ENCODE measurements at places on chromosomes 7 and 10. TPM values are rescaled to one million over a fixed set of nuclear protein-coding genes. Genes with fewer than 3 reads are reported as not detected.

DNA sequence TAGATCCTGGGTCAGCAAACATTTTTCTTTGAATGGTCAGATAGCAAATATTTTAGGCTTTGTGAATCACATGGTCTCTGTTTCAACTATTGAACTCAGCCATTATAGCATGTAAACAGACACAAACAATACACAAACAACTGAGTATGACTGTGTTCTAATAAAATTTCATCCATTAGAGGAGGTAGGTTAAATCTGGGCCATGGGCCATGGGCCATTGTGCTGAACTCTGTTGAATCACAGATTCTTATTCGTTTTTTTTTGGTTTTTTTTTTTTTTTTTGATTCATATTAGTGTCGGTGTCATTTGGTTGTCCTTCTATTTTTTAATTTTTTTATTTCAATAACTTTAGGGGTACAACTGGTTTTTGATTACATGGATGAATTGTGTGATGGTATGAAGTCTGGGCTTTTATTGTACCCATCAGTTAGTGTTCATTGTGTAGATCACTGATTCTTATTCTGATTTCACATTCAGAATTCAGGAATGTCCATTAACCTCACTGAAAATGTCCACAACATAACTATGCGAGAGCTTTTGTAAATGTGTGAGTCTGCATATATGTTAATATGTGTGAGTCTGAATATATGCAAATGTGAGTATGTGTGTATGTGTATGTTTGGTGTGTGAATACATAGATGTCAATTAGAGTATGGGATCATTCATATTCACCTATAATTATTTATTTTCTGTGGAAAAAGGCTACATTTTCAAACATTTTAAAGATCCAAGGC, 443.7 kb upstream of the GRM3 start:
- no peaks in the 10 kb centered on the region for H3K36me3 ChIP-seq
- H3K4me1 ChIP-seq, result no peaks in the 10 kb centered on the region
- no peak for DNase-seq

The FOXI2 gene
- not detected for total RNA-seq

- H3K4me3 ChIP-seq, result no peak overlapping the region
- no peaks in the 10 kb centered on the region for H3K4me1 ChIP-seq
- no peaks in the 10 kb centered on the region for H3K27me3 ChIP-seq
- H3K36me3 ChIP-seq, result no peaks in the 10 kb centered on the region
Observed at GRCh38 chr7:51778121-51778520, 461.5 kb upstream of the COBL start.

- no peak overlapping the region for H3K27ac ChIP-seq
- H3K4me3 ChIP-seq, result no peak overlapping the region
- H3K4me1 ChIP-seq, result peaks cover 4% of the 10 kb centered on the region
- DNase-seq, result no peak
Observed at GRCh38 chr10:126470991-126471390, 82.7 kb upstream of the ADAM12 start.

GRCh38 chr10:102341038-102341688, 54.3 kb upstream of the NFKB2 start:
- DNase-seq, result no peak
- no peaks in the 10 kb centered on the region for H3K27me3 ChIP-seq
- no peak overlapping the region for H3K27ac ChIP-seq
- peaks cover 2% of the 10 kb centered on the region for H3K36me3 ChIP-seq

- H3K36me3 ChIP-seq, result no peaks in the 10 kb centered on the region
- DNase-seq, result no peak
- no peak overlapping the region for H3K4me3 ChIP-seq
- no peak overlapping the region for H3K27ac ChIP-seq
- H3K4me1 ChIP-seq, result no peaks in the 10 kb centered on the region
Observed at GRCh38 chr7:47188136-47188535, 393.8 kb downstream of the TNS3 start.

The CALN1 gene
- total RNA-seq, result not detected

The PRSS2 gene
- not detected for total RNA-seq

The WNT8B gene
- not detected for total RNA-seq

DNA sequence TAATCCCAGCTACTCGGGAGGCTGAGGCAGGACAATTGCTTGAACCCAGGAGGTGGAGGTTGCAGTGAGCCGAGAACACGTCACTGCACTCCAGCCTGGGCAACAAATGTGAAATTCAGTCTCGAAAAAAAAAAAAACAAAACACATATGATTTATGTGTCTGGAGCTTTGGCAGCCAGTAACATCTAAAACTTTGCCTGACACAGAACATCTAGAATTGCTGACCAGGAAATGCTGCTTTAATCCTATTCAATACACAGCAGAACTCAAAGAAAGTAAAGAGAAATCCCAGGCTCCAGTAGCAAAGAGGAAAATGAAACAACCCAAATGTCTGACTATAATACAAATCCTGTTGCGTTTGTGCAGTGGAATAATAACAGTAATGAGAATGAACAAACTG, 4.5 kb upstream of the CCDC6 start:
- H3K4me1 ChIP-seq, result peaks cover 27% of the 10 kb centered on the region
- peaks cover 3% of the 10 kb centered on the region for H3K27me3 ChIP-seq
- DNase-seq, result no peak
- no peak overlapping the region for H3K4me3 ChIP-seq
- no peak overlapping the region for H3K27ac ChIP-seq

- no peaks in the 10 kb centered on the region for H3K4me1 ChIP-seq
- H3K36me3 ChIP-seq, result peaks cover 12% of the 10 kb centered on the region
- no peak overlapping the region for H3K27ac ChIP-seq
- DNase-seq, result no peak
Observed at GRCh38 chr7:96127746-96128145, 194.2 kb downstream of the SLC25A13 start.

The ZSCAN25 gene
- total RNA-seq, result 30.1 TPM

The ATE1 gene
- total RNA-seq, result 24.6 TPM

DNA sequence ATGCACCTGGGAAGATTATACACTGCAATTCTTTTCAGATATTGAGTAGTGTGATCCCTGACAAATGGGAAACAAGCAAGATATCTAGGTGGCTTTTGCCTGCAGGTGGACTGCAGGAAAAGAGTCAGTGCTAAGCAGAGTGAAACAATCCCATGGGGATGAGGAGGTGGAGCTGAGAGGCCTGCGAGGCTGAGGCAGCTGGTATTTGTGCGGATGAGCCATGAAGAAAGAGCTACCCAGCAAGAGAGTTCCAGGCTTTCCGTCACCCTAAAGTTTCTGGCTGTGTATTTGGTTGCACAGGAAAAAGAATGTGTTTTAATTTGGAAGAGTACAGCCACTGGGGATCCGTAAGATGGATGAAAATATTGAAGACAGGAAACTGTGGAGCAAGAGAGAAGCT, 714.1 kb upstream of the COBL start:
- no peak overlapping the region for H3K27ac ChIP-seq
- no peaks in the 10 kb centered on the region for H3K4me1 ChIP-seq
- no peak overlapping the region for H3K4me3 ChIP-seq

DNA sequence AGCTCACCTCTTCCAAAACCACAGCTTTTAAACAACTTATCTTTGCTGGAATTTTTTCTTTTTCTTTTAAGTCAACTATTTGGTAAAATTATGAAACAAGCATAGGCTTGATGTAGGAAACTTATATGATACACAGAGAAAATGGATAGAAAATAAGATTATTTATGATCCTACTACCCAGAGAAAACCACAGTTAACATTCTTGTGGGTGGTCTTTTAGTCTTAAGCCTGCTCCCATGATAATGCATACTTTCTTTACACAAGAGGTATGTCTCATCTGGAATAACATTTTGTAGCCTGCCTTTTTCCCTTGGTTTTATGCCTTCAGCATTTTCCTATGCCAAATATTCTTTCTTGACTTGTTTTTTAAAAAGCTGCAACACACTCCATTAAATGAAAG, 21.4 kb downstream of the PLPP4 start:
- H3K27ac ChIP-seq, result no peak overlapping the region
- peaks cover 5% of the 10 kb centered on the region for H3K27me3 ChIP-seq
- DNase-seq, result no peak
- H3K4me3 ChIP-seq, result no peak overlapping the region

The AVPI1 gene
- total RNA-seq, result 3.1 TPM

- H3K4me1 ChIP-seq, result no peaks in the 10 kb centered on the region
- no peak overlapping the region for H3K27ac ChIP-seq
- H3K36me3 ChIP-seq, result no peaks in the 10 kb centered on the region
- peaks cover 6% of the 10 kb centered on the region for H3K27me3 ChIP-seq
- no peak overlapping the region for H3K4me3 ChIP-seq
Observed at GRCh38 chr10:43959364-43960134, 310.9 kb upstream of the ZNF32 start.

The NKX1-2 gene
- not detected for total RNA-seq

DNA sequence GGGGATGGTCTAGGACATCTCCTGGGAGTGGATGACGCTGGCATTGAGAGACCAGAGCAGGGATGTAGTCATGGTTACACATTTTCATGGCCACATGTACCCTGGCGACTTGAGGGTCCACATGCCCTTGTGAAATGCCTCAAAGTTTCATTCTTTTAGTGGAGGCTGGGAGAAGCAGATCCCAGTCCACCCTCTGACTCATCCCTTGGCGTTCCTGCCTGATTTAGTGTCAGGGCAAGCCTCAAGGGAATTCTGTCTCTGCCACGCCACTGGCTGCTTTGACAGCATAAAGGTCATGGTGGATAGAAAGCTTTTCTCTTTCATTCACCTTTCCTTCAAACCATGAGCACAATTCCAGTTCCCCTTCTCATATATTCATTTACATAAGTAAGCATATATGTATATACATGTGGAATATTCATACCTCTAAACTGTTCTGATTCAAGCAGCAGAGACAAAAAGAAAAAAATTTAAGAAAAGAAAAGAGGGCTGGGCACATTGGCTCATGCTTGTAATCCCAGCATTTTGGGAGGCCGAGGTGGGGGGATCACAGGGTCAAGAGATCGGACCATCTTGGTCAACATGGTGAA, 21.8 kb upstream of the KIF5B start:
- no peak for DNase-seq
- H3K4me3 ChIP-seq, result no peak overlapping the region

DNA sequence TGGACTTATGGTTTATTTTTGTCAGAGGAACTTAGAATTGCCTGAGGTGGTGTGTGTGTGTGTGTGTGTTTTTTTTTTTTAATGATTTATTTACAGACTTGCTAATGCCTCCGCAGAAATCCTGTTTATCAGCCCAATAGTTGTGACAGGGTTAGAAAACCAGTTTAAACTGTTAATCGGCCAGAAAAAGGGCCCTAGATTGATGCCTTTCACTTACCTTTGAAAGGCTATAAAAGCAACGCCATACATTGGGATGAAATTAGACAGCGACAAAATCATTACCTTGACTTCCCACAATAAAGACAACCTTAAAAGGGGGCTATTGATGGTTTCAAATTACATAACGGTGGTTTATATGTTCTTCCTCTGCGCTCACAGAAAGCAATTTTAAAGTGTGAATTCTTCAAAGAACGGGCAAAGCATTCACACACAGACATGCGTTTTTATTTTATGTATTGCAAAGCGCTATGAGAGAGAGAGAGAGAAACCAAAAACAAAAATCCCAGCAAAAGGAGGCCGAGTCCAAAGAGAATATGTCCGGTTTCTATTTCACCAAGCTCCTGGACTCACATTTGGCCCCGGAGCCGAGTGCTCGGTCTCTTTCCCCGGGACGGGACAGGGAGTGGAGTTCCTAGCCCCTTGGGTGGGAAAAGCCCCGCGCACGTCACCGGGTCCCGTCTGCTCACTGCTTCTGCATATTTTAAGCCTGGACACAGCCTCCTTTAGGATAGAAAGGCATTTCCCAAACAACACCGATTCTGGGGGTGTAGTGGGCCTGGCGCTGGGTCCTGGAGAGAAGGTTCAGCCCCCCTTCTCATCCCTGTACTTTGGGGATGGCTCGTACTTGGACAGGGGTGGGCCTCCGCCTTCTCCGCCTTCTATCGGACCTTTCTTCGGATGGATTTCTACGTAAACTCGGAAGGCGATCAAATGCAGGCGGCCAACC, 26.8 kb upstream of the VAX1 start:
- H3K36me3 ChIP-seq, result no peaks in the 10 kb centered on the region
- no peak overlapping the region for H3K27ac ChIP-seq
- no peak overlapping the region for H3K4me3 ChIP-seq
- no peak for DNase-seq
- peaks cover 95% of the 10 kb centered on the region for H3K27me3 ChIP-seq
- peaks cover 39% of the 10 kb centered on the region for H3K4me1 ChIP-seq

GRCh38 chr7:90709501-90710465, 113.7 kb downstream of the CDK14 start:
- peaks cover 2% of the 10 kb centered on the region for H3K4me1 ChIP-seq
- no peak overlapping the region for H3K27ac ChIP-seq
- H3K27me3 ChIP-seq, result no peaks in the 10 kb centered on the region
- DNase-seq, result no peak

- no peaks in the 10 kb centered on the region for H3K27me3 ChIP-seq
- H3K27ac ChIP-seq, result no peak overlapping the region
- no peak overlapping the region for H3K4me3 ChIP-seq
- H3K4me1 ChIP-seq, result peaks cover 5% of the 10 kb centered on the region
Observed at GRCh38 chr10:4067531-4067930, 282.5 kb upstream of the KLF6 start.

The IDI2 gene
- not detected for total RNA-seq

DNA sequence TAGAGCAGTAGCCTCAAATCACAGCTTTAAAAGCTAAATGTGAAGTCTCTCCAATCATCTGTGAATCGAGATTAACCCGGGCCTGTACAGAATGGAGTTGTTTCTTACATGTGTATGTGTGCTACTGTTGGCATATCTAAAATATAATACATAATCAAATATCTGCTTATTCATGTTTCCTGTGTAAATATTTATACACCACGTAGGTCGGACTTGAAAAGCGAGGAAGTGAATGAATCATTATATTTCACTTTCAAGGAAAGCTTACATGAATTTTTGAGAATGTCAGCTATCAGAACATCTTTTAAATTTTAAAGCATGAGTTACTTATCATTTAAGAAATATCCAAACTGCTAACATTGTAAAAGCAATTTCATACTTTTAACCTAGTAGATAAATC, 233.3 kb downstream of the SLC25A13 start:
- H3K27me3 ChIP-seq, result peaks cover 26% of the 10 kb centered on the region
- no peak overlapping the region for H3K4me3 ChIP-seq
- no peak overlapping the region for H3K27ac ChIP-seq
- no peaks in the 10 kb centered on the region for H3K36me3 ChIP-seq
- DNase-seq, result no peak

- no peak for DNase-seq
- H3K36me3 ChIP-seq, result no peaks in the 10 kb centered on the region
- H3K4me1 ChIP-seq, result peaks cover 11% of the 10 kb centered on the region
- no peak overlapping the region for H3K4me3 ChIP-seq
Observed at GRCh38 chr10:5633166-5633749, 33.1 kb downstream of the ASB13 start.

The HIF1AN gene
- total RNA-seq, result 42.1 TPM

The ST8SIA6 gene
- total RNA-seq, result not detected

- H3K27me3 ChIP-seq, result peaks cover 6% of the 10 kb centered on the region
- DNase-seq, result no peak
- no peaks in the 10 kb centered on the region for H3K4me1 ChIP-seq
- H3K36me3 ChIP-seq, result no peaks in the 10 kb centered on the region
- no peak overlapping the region for H3K27ac ChIP-seq
Observed at GRCh38 chr7:74015670-74016069, 12.3 kb upstream of the ELN start.

Measured in activated naive CD8-positive, alpha-beta T cell treated with anti-CD3 and anti-CD28 coated beads for 36 hours (primary cell).